ENCODE measurements at places on chromosomes 11 and 22. TPM values are rescaled to one million over a fixed set of nuclear protein-coding genes. Genes with fewer than 3 reads are reported as not detected.

SCN2B gene
- total RNA-seq: not detected

GRCh38 chr22:28034760-28035401 lies 115.8 kb upstream of the PITPNB start:
- DNase-seq: peak; percentile 89

DNA sequence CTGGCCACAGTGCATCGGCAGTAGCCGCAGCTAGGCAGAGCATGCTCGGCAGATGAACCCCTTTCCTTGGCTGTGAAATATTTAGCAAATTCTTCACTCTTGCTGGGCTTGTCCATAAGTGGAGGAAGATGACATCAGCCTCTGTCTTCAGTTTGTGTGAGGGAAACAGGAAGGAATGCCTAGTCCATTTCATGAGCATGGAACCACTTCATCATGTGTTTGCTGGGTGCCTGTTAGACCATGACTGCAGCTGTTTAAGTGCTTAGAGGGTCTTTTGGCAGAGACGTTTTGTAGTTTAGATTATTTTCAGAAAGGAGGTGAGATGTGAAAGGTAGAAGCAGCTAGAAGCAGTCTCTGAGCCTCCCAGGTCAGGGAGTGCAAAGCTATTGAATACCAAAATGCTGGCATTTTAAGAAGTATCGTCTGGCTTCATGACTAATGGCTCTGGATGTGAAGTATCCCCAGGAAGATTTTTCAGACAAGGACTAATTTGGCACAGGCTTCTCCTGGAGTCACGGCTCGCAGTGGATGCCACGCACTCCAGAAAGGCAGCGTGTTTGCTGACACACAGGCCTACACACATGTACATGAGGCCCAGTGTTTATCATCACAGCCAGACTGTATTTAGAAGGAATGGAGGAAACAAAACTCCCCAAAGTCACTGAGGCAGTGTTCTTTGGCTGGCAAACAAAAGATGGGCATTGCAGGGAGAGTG lies 43.1 kb upstream of the GRAMD1B start:
- DNase-seq: no peak

- no peak for DNase-seq
These were observed 5.1 kb upstream of the A4GALT start for GRCh38 chr22:42725606-42726355.

- DNase-seq: no peak
These were observed 12.1 kb upstream of the NFAM1 start for GRCh38 chr22:42444077-42444904.
